ENCODE measurements at places on chromosomes 6 and 20.

- no peak for DNase-seq
Measured at GRCh38 chr6:138431256-138432062, 27.4 kb downstream of the HEBP2 start.

DNA sequence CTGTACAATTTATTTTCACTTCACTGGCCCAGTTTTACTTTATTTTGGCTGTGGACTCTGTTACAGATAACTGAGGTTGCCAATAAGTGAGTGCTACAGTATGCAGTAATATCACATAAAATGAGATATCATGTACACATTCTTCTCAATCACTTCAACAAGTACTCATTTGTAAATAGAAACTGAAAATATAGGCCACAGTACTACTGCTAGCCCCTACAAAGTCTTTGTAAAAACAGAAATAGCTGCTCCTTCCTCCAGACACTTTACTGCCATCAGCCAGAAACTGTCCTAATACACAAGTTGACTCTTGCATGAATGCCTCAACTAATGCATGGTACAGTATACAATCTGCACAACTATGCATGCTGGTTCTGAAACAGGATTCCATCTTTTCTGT lies 9.2 kb downstream of the DTNBP1 start:
- no peak for DNase-seq

- DNase-seq = peak; percentile 85
Measured at GRCh38 chr6:28443112-28443773, at the start of gene ZSCAN23. Gene ZSCAN23, minus strand, starts transcription at chr6:28443491. Its CDS starts 7,225 bp downstream, at chr6:28436266.

DNA sequence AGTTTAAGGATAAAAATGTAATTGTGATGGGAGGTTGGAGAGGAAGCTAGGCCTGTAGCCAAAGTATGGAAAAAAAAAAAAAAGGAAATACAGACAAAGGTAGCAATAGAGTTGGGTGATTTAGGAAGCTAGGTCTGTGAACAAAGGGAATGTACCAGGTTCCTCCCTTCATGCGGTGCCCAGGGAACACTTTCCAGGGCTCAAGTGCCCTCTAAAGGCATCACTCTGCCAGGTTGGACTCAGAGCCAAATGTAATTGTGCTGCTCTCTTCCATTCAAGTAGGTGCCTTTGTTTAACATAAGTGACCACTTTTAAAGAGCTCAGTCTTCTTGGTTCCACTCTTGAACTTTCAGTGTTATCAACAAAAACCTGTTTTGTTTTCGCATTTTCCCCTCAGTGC lies 159.7 kb upstream of the AHI1 start:
- no peak for DNase-seq

- DNase-seq = no peak
Measured at GRCh38 chr6:34207695-34208443, 28.8 kb upstream of the HMGA1 start.

GRCh38 chr6:16483315-16483875 lies 245.0 kb downstream of the GMPR start:
- DNase-seq = no peak

GRCh38 chr20:8811801-8812594 lies 256.9 kb upstream of the PLCB4 start:
- no peak for DNase-seq

DNA sequence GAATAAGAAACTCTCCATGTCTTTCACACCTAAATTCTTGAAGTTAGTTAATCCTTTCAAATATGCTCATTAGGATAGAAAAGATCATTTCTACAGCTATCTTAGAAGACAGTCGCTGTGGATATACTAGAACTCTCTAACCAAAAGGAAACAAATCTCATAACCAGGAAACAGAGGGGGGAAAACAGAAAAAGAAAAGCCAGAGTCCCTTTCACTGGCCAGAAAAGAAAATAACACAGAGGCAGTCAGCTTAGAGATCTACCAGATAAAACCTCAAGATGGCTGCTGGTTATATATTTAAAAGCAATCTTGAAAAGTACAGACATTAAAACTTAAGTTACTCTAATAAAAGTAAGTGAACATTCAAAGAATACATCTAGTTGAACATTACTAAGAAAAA lies 19.6 kb downstream of the NUP153 start:
- DNase-seq = no peak

All from RWPE1 (cell line).